ENCODE measurements at places on chromosomes 4 and X.

- DNase-seq = no peak
Measured at GRCh38 chrX:43679778-43680177, 23.7 kb downstream of the MAOA start.

- no peak for DNase-seq
Measured at GRCh38 chrX:27903960-27904359, 77.3 kb downstream of the DCAF8L1 start.

DNA sequence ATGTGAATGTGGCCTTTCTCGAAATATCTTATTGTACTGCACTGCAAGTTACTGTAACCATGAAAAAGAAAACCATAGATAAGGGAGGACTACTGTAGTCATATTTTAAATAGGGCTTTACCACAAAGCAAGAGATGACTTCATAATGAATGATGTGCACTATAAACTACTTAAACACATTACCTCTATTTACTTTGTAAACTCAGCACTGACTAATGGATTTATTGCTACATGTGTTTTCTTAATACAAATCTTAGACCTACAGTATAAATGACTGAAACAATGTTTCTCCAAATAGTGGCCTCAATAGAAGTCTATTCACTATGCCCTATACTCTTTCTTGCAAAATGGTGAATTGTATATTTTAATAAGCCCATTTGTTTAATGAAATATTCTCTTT is 61.1 kb downstream of the HDX start:
- no peak for DNase-seq

- no peak for DNase-seq
Measured at GRCh38 chrX:6004529-6004928, 224.1 kb downstream of the NLGN4X start.

DNA sequence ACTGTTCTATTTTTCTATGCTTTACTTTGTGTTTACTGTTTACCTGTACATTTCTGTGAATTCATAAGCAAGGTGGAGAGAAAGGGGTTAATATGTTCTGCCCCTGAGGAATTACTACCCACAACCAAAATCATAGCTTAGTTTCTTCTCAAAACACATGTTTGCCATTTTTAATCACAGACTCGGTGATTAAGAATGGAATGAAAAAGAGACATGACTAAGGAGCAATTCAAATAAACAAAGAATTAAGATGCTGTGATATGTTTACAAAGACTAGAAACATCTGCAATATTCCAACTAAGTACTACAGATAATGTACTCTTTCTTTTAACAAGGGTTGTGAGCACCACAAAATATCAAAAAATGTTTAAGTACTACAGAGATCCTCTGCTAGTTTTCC is 11.7 kb upstream of the FAT4 start:
- DNase-seq = no peak

- no peak for DNase-seq
Measured at GRCh38 chr4:145884775-145885174, 53.8 kb downstream of the ZNF827 start.

DNA sequence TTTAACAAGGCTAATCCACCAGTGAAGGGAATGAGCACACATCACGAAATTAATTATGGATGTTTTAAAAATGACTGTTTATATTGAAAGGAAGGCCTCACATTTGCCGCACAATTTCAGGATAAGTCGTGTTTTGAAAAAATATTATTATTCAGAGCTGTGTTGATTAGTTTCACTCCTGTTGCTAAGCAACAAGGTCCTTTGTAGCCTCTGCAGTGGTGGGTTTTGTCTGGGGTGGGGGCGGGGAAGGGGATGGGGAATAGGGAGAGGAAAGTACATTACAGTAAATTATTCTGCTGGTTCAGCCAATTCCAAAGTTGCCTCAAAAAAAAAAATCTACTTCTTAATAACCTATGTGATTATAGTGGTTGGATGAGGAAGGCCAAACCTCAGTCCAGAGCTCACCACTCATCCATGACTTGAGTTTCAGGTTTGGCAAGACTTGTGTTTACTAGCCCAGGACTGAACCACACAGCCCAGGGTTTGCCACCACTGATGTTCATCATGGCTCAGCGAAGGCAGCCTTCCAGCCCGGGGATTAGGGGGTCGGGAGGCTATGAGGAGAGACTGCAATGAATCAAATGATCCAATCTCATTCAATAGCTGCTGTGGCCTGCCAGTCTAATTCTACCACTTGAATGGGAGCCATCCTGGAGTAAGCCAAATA is 162.5 kb upstream of the ATP6AP2 start:
- DNase-seq = no peak

GRCh38 chr4:72318421-72319170 is 250.4 kb downstream of the ADAMTS3 start:
- DNase-seq = no peak

- no peak for DNase-seq
Measured at GRCh38 chrX:136291824-136292223, 8.9 kb upstream of the ADGRG4 start.

DNA sequence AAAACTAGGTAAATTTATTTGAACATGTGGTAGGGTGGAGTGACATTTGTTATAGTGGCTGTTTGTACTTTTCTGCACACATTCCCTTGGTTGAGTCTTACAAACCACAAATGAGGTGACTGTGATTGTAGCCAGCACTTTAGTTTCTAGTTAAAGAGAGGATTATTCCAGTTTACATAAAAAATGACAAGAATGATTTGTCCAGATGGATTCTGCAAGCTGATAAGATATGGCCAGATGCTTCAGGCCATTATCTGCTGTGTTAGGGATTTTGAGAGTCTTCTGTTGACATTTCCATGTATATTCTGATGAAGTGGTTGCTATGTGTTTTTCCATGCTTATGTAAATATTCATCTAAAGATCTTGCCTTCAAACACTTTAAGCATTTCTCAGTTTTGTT is 31.0 kb upstream of the PDE5A start:
- DNase-seq = no peak

DNA sequence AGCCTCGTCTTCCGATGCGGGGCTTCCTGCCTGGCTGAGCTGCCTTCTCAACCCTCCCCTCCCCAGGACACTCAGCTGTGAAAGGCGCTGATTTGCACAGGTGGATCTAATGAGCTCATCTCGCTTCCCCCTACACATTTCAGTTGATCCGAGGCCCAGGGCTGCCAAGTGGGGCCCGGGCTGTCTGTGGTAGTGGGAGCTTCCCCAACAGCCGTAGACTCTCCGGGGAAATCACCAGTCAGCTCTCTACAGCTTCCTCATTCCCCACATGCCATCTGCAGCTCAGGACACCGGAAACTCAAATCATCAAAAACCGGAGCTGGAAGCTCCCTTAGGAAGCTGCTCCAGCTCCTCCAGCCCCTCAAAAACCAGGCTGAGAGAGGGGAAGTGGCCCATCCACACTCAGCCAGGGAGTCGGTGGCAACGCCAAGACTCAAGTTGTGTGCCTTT is 56.2 kb downstream of the SMIM20 start:
- no peak for DNase-seq

DNA sequence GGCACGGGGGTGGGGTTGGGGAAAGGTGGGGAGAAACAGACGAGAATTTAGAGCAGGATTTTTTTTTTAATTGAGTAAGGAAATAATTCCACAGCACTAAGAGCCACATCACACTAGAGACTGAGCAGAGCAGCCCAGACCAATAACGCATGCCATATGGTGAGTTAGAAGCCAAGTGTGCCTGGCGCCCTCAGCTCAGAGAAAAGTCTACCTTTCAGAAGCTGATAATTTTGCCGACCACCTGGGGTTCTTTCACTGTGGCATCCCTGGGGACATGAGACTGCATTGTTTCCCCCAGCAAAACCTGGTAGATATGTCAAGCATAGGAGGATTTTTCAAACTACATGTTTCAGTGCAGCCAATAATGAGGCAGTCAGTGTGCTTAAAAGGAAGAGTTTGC is 516.8 kb downstream of the SMARCA1 start:
- DNase-seq = no peak

DNA sequence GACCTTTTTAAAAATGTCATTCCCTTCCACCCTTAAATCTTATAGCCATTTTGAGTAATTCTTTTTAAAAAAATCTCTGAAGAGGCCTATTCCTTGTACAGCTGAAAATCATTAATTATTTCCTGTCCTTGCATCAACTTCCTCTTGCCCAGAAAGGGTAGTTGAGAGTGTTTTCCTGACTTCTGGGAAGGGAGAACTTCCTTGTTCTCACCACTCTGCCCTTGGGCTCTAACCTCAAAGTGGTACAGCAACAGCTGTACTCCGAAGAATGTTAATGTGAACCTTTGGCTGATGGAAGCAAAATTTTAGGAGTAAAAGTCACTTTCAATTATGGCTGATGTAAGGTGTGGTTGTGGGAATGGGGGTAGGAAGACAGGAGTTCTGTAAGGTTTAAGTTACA is 15.1 kb upstream of the FABP2 start:
- DNase-seq = no peak

GRCh38 chr4:162793571-162793970 is 373.1 kb downstream of the NAF1 start:
- DNase-seq = no peak

GRCh38 chr4:87058356-87059073 is 123.7 kb downstream of the AFF1 start:
- no peak for DNase-seq

GRCh38 chr4:21976166-21976565 is 27.6 kb upstream of the KCNIP4 start:
- no peak for DNase-seq

- DNase-seq = no peak
Measured at GRCh38 chr4:85672116-85672515, 197.2 kb downstream of the ARHGAP24 start.

DNA sequence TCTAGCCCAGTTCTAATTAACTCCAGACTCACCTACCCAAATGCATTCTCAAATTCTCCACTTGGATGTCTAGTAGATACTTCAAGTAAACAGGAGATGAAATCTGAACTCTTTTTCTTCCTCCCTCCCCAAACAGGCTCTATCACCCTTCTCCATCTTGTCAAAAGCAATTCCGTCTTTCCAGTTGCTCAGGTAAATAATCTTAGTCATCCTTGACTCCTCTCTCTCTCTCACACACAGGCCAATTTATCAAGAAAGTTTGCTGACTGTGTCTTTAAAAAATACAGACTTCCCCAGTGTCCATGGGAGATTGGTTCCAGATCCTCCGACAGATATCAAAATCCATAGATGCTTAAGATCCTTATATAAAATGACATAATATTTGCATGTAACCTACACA is 12.9 kb downstream of the TXK start:
- DNase-seq = no peak

GRCh38 chr4:54607067-54607466 is 50.7 kb upstream of the KIT start:
- DNase-seq = no peak

- no peak for DNase-seq
Measured at GRCh38 chr4:105994841-105995501, 99.7 kb downstream of the NPNT start.

- no peak for DNase-seq
Measured at GRCh38 chrX:21974011-21974385, 33.5 kb downstream of the SMS start.

- no peak for DNase-seq
Measured at GRCh38 chr4:108706289-108706688, 55.9 kb downstream of the OSTC start.

DNA sequence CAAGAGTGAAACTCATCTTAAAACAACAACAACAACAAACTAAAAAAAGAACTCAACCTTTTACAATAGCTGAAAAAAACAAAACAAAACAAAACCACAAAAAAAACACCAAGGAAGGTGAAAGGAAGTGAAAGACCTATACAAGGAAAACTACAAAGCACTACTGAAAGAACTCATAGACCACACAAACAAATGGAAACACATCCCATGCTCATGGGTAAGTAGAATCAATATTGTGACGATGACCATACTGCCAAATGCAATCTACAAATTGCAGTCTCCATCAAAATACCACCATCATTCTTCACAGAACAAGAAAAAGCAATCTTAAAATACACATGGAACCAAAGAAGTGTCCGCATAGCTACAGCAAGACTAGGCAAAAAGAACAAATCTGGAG is 41.5 kb upstream of the FGF2 start:
- DNase-seq = no peak

- no peak for DNase-seq
Measured at GRCh38 chr4:176052744-176053143, 12.9 kb upstream of the WDR17 start.

DNA sequence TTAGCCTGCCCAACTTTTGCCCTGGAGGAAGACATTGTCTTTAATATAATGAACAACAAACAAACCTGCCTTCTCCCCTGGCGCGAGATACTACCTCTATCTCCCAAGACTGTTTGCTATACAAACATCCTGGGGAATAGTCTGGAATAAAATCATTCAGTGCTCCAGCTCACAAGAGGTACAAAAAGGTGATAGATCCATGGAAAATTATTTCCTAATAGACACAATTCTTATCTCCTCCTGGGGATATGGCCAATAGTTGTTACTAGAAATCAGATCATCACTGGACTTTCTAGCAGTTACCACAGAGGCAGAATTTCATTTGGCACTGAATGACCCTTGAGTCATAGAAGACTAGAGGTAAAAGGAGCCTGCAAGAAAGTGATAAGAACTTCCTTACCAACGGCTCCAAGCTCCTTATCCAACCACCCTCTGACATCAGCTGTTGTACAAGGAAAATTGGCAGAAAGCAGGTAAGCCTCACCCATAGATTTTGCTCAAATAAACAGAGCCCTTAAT is 38.1 kb downstream of the MID1 start:
- no peak for DNase-seq

DNA sequence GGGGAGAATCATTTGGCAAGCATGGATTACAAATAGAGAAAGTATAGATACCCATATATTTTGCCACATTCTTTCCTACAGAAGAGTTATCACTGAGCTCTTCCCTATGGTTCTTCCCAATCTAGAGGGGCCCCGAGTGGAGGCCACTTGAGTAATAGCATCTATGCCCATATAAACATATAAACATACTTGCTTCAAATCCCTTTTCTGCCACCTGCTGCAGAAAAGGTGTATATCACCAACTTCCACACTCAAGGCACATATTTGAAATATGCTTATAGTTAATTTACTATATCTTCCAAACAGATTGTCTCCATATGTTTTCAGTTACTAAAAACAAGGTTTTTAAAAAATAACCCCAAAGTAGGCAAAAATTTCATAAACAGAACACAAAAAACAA is 642.8 kb upstream of the DIPK2B start:
- DNase-seq = no peak

GRCh38 chr4:23166407-23166806 is 473.7 kb downstream of the GBA3 start:
- no peak for DNase-seq

DNA sequence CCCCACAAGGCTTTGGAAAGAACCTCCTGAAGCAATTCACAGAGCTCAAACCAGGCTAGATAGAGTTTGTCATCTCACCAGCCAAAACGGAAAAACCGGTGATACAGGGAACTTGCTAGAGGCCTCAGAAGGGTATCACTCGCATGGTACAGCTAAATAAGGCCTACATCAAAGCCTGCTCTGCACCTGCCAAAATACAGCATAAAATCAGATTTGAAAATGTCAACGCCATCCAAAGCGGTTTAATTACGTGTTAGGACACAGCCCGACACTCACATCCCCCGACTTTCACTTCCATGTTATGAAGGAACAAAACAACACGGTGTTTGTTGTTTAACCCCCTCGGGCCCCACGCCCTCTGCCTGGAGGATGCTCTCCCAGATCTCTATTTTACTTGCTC is 65.0 kb downstream of the MAPK10 start:
- DNase-seq = no peak

Measured in NCI-H1417 treated with DMSO at 0.1 percent for 48 hours (cell line).